ENCODE measurements at places on chromosomes 7 and 10.

GRCh38 chr10:1739751-1740150 is 2.4 kb upstream of the ADARB2 start:
- no peak for DNase-seq

DNA sequence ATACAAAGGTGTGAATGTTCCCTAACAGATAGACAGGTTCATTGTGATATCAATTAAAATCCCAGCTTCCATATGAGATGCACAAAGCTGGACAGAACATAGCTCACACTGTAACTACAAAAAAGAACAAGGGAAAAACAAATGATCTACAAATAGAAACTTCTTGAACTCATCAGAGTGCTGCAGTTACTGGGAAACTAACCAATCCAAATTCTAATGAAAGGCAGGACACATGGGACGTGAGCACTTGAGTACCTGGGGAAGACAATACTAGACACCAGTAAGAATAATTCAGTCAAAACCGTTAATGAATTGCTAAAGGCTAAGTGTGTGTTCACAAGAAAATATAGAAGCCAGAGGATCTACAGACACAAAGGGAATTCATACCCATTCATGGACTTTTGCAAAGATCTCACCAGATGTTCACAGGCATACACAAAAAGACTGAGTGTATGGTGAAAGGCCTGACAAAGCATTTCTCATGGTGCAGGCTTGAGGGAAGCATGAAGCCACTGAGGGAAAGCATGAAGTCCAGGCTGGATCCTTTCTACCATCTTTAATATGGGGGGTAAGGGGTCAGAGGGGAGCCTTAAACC is 7.8 kb upstream of the GPR22 start:
- DNase-seq = no peak

DNA sequence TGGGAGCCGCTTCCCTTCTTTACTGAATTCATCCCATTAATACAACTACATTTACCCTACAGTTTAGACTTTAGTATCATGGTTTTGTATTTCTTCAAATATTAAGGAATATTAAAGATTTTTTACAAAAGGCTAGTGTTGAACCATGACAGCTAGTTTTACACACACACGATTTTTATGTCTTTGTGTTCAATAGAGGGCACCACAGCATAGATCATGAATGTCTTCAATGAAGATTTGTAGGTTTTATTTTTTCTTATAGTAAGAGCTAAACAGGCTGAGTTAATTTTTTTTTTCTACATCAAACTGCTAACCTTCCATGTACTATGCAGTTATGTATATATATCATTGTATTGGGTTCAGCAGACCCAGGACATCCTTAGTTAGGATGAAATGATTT is 76.9 kb downstream of the SNX10 start:
- DNase-seq = no peak

DNA sequence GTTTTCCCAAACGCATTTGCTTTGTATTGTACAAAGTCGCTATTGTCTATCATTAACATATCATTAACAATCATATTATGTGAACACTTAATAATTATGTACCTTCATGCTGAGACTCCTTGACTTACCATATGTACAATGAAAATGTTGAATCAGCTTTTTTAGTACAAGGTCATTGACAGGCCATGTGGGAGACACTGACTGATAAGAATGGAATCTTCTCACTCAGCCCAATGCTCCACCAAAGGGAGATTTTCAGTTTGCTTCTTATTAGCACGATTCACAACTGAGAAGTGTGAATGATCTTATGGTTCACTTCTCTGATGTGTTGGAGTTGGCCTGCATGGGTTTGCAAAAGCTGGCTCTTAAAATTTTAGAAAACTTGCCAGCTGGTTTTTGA is 253.5 kb upstream of the TEX47 start:
- DNase-seq = no peak

- DNase-seq = no peak
Measured at GRCh38 chr10:7811000-7811399, 7.3 kb upstream of the TAF3 start.

DNA sequence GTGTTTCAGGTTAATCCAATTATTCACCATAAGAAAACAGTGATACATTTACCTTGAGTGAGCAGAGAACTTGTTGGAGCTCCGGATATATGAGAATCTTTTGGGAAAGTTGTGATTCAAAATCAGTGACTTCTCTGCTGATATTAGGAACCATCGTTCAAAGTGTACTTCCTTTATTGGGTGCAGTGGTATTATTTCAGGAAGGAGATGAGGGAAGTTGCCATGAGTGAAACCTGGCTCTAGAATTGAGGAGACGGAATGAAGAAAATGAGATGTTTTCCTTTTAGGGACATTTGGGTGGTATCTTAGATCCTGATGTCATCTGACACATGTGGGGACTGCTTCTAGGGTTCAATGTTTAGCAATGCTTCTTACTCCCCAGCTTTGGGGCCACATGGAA is 343.9 kb downstream of the ABCA13 start:
- DNase-seq = no peak

DNA sequence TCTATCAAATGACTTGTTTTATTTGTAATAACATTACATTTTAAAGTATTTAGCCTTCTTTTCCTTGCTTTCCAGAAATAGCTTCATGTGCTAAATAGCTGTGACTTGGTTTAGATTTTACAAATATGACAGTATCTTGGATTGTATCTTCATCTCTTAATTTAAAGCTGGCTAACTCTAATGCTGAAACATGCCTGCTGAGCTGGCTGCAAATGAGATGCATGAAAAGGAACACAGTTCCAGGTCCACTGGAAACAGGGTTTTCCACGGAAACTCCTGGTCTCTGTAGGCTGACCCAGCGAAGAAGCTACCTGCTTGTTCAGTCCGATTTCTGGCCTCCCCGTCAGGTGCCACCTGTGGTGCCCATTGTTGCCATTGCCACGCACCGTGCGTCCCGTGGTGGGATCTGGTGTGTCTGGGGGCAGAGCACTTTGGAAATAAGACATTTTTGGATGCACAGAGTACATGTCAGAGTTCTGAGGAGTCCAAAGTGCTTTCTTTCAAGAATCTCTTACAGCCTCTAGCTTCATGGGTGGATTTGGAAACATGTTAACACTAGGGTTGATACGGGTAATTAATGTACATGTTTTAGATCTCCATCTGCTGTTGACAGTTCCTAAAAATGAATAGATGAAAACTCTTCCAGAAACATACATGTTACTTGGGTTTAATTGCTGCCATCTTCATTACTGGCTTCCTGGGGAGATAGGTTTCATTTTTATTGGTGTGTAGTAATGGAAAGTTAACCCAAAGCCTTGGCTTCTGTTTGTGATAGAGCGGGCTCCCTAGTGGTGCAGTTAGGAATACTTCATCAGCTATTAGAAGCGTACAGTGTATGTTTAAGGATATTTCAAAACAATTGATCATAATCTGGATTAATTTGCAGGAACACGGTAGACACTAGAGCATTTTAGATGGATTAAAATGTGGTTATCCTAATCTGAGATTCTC is 45.0 kb downstream of the SHH start:
- no peak for DNase-seq

- DNase-seq = no peak
Measured at GRCh38 chr7:47347346-47347745, 234.6 kb downstream of the TNS3 start.

DNA sequence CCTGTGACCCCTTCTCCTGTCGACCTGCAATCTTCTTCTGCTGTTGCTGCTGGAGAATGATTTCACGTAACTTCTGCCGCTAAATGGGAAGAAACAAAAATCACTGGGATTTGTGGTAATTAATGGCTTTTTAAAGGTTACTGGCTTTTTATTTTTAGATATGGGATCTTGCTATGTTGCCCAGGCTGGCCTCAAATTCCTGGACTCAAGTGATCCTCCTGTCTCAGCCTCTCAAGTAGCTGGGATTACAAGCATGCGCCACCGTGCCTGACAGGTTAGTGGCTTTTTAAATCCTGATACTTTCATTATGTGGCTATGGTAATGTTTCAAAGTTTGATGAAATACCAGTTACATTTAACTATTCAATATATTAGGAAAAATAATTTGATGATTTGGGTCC is 154.6 kb downstream of the GALNT11 start:
- DNase-seq = no peak

- no peak for DNase-seq
Measured at GRCh38 chr7:124257638-124258308, 224.9 kb upstream of the TMEM229A start.

GRCh38 chr7:101854084-101854865 is 36.8 kb downstream of the CUX1 start:
- no peak for DNase-seq

- no peak for DNase-seq
Measured at GRCh38 chr7:158395780-158396278, 191.8 kb downstream of the PTPRN2 start.

- DNase-seq = no peak
Measured at GRCh38 chr7:52842202-52842900, 193.1 kb upstream of the POM121L12 start.

GRCh38 chr7:117088623-117089194 is 135.4 kb downstream of the ST7 start:
- no peak for DNase-seq

DNA sequence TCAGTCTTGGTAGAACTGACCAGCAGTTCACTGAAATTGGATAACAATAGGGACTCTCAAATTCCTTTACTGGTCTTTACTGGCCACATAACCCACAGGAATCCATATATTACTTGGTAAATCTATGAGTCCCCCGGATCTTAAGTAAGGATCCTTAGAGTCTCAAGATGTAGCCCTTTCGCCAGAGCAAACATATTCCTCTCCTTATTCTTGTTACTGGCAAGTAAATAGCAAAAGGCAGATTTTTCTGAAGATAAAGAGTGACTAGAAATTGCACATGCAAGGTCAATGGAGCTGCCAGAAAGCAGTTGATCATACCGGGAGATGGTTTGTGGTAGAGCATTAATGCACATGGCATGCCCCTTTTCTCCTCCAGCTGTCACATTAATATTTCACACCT is 283.0 kb downstream of the HDAC9 start:
- DNase-seq = no peak

DNA sequence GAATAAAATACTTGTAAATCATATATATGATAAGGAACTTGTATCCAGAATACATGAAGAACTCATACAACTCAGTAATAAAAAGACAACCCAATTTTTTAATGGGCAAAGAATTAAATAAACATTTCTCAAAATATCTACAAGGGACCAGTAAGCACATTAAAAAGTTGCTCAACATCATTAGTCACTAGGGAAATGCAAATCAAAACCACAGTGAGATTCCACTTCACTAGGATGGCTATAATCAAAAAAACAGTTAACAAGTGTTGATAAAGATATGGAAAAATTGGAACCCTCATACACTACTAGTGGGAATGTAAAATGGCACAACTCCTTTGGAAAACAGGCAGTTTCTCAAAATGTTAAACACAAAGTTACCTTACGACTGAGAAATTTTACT is 40.3 kb upstream of the YAE1 start:
- no peak for DNase-seq

GRCh38 chr7:28107960-28108359 is 72.6 kb downstream of the JAZF1 start:
- DNase-seq = no peak

DNA sequence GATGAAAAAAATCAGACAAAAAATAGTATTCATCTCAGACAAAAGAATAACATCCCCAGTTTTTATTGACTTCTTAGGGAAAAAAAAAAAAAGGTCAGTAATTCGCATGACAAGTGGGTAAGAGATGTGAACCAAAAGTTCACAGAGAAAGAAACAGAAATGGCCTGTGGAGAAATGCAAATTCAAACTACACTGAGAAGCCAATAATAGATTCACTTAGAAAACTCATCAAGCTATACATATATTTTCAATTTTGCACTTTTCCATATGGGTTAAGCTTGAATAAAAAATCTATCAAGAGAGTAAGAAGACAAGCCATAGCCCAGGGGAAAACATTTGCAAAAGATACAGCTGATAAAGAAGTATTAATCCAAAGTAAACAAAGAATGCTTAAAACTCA is 28.0 kb downstream of the HERC4 start:
- DNase-seq = no peak

DNA sequence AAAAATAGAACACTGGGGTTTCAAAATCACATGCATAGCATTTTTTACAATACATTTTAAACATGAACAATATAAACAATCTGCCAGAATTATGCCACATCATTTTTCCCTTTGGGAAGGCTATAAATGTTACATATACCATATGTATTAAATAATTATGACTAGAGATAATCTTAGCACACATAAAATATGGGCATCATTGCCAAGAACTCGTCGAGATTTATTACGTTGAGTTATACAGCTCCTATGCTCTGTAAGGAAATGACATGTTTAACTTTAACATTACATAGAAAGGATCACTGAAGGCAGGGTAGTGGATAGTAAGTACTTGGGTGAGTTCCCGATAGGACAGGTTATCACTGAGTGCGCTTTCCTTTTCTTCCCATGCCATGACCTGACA is 267.8 kb downstream of the PARD3 start:
- no peak for DNase-seq

DNA sequence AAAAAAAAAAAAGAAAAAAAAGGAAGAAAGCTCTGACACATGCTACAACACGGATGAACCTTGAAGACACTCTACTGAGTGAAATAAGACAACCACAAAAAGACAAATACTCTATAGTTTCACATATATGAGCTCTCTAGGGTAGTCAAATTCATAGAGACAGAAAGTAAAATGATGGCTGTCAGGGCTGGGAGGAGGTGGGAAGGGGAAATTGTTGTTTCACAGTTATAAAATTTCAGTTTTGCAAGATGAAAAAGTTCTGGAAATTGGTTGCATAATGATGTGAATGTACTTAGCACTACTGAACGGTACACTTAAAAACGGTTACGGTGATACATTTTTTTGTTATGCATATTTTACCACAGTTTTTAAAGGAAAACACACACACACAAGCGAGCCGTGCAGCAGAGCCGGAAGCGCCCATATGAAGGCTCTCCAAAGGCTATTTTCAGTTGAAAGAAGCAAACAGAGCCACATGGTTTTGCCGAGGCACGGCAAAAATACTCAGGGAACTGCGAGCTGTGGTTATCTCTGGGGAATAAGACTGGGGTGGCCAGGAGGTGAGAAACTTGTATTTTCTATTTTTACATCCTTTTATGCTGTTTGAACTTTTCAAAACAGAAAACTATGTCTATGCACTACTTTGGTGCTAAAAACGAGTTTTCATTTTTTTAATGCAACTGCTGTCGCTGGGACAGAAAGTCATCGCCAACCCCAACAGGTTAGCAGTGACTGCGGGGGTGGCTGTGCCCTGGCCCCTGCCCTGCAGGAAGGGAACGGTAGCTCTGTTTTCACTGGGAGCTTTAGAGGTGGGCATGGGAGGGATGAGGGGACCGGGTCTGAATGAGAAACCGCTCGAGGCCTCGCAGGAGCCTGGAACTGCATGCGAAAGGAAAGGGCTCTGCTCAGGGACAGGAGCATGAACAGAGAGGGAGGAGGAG is 132.9 kb downstream of the OAT start:
- no peak for DNase-seq

DNA sequence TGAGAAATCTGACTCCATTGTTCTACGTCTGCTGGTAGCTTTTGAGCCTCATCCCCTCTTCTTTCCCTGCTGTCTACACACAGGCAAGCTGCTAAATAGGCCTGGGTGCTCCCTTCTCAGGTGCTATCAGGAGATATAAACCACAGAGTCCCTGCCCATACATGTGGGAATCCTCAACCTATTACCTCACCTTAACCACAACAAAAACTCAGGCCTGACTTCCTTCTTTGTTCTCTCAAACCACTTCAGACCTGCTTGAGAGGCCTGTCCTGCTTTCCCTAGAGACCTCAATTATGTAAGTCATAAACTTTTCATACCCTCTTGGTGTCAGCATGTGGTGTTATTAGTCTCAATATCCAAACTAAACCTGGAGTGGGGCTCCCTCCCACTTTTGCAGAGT is 75.0 kb upstream of the MAGI2 start:
- DNase-seq = no peak
